Left kidney (tissue), 8 donors: ENCODE measurements at places on chromosomes 4 and X. TPM values are rescaled to one million over a fixed set of nuclear protein-coding genes. Genes with fewer than 3 reads are reported as not detected.

Gene TKTL2
- not detected for polyA plus RNA-seq

Gene NR3C2
- 16.2 TPM for polyA plus RNA-seq

Gene MOSPD2
- 31.5 TPM for polyA plus RNA-seq

Gene CCDC149
- polyA plus RNA-seq = 19.7 TPM

Gene CTAG2
- not detected for polyA plus RNA-seq

Gene SLC9A6
- 17.7 TPM for polyA plus RNA-seq

Gene TMEM35A
- polyA plus RNA-seq = 7.9 TPM

Gene TMEM144
- polyA plus RNA-seq = 7.8 TPM

Gene SMR3B
- not detected for polyA plus RNA-seq

Gene SH3TC1
- 20.0 TPM for polyA plus RNA-seq

Gene MAGEE2
- 0.70 TPM for polyA plus RNA-seq

Gene AMOT
- polyA plus RNA-seq = 80.5 TPM

Gene NAA11
- polyA plus RNA-seq = not detected

Gene KLHL34
- polyA plus RNA-seq = 0.07 TPM

Gene AMMECR1
- polyA plus RNA-seq = 21.0 TPM

Gene SH3D19
- 35.2 TPM for polyA plus RNA-seq

Gene GRPR
- 0.50 TPM for polyA plus RNA-seq

Gene FATE1
- polyA plus RNA-seq = not detected
